Activated CD8-positive, alpha-beta memory T cell treated with anti-CD3 and anti-CD28 coated beads for 48 hours (primary cell): ENCODE measurements at places on chromosomes 6 and 20.

DNA sequence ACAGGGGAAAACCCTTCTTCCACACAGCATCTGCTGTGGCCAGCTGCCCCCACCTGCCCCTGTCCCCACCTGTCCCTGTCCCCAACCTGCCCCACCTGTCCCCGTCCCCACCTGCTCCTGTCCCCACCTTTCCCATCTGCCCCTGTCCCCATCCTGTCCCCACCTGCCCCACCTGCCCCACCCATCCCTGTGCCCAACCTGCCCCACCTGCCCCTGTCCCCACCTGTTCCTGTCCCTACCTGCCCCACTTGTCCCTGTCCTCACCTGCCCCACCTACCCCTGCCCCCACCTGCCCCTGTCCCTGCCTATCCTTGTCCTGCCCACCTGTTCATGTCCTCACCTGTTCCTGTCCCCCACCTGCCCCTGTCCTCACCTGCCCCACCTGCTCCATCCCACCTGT is 6.4 kb upstream of the MYT1 start:
- no peak for DNase-seq

DNA sequence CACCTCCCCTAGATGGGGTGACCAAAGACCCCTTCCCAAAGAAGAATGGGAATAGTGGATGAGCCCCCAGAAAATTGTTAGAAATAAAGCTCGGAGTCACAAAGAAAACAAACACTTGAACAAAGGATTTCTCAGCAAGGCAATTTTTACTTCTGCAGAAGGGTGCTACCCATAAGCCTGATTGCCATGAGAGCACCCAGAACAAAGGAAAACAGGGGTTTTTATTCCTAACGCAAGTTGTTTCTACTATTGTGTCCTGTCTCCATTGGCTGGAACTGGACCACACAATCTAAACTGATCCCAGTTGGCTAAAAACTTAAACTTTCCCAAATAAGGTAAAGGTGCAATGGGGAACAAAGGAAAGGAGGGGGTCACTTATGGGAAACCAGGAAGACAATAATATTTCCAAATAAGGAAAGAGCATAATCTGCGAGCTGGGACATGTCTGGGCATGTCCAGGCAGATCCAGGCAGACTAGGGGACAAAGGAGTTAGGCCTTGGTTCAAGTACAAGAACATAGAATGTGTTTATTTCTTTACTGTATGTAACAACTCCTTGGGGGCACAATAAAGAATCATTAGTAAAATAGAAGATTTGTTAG is 20.0 kb downstream of the HLA-B start:
- no peak for DNase-seq

DNA sequence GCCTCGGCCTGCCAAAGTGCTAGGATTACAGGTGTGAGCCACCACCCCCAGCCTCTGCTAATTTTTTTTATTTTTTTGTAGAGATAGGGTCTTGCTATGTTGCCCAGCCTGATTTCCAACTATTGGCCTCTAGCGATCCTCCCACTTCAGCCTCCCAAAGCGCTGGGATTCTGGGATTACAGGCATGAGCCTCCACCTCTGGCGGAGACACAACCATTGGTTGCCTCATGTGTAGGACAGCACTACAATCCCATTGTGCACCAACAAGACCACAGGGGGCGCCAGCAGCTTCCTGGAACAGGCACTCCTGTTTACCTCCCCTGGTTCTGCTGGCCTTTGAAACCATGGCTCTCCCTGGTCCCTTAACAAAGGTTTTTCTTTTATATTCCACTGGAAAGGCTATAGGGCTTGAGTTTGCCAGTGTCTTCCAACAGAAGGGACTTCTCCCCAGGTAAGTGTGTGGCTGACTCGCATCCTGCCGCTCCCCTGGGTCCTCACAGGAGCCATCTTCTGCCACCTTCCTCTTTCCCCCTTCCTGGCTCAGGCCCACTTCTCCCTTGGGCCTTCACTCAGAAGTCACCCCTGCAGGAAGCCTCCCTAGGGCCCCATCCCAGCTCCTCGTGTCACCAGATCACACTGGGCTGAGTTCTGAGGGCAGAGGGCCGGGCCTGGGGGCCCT is 39.2 kb upstream of the TLDC2 start:
- no peak for DNase-seq

GRCh38 chr6:3077430-3077829 is 9.1 kb downstream of the RIPK1 start:
- no peak for DNase-seq

GRCh38 chr6:52507557-52508260 is 69.2 kb downstream of the TRAM2 start:
- DNase-seq = no peak

- DNase-seq = no peak
These were observed 7.2 kb upstream of the PLEKHG1 start for GRCh38 chr6:150592377-150592995.

- no peak for DNase-seq
These were observed 48.2 kb upstream of the HIVEP1 start for GRCh38 chr6:11963756-11964500.

GRCh38 chr20:57093766-57094165 is 172.7 kb downstream of the BMP7 start:
- DNase-seq = no peak

DNA sequence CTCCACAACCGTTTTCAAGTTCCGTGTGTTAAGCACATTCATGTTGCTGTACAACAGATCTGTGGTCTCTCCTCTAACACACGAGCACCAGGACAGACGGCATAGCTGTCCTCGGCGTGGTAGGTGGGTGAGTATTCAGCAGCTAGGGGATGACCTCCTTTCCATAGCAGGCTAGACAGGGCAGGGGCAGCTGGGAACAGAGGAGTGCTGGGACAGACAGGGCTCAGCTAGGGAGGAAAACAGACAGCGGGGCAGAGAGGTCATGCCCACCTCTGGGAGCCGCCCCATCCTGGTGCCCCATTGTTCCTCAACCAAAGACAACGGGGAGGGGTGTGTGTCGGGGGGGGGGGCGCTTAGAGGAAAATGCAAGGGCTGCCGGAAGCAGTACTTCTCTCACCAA is 271.5 kb upstream of the FOXQ1 start:
- no peak for DNase-seq

- no peak for DNase-seq
These were observed 10.2 kb upstream of the FOXC1 start for GRCh38 chr6:1599469-1599868.

- DNase-seq = no peak
These were observed at the start of gene PI16 for GRCh38 chr6:36954262-36954931. PI16 (plus strand) TSS chr6:36954738; CDS start chr6:36954761, 23 bp downstream.

- no peak for DNase-seq
These were observed 27.4 kb upstream of the LCA5 start for GRCh38 chr6:79564636-79565035.

DNA sequence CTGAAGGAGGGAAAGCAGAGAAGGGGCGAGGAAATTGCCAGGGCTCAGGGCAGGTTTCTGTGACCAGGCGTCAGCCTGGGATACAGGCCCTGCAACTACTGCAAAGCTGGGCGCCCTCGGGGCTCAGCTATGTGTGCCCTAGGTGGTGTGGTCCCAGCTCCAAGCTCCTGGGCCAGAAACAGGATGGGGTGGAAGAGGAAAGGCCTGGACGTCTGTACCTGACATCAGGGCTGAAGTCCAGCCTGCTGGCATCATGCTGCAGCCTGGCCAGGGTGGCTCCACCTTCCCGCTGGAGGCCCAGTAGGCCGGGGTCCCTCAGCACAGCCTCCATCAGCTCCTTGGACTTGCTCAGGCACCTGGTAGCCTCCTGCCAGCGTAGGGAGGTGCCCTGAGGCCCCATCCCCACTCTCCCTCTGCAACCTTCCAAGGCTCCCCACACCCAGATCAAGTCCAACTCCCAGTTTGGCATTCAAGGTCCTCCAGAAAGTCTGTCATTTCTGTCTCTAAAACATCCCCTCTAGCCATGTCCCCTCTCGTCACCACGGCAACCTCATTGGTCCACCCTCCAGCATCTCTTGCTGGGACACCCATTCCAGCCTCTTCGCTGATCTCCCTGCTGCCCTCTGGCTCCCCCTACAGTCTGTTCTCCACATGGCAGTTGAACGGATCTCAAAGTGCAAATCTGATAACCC is 38.2 kb downstream of the KIAA1755 start:
- DNase-seq = peak; percentile 59

- no peak for DNase-seq
These were observed 23.1 kb downstream of the PFDN4 start for GRCh38 chr20:54231036-54231435.

DNA sequence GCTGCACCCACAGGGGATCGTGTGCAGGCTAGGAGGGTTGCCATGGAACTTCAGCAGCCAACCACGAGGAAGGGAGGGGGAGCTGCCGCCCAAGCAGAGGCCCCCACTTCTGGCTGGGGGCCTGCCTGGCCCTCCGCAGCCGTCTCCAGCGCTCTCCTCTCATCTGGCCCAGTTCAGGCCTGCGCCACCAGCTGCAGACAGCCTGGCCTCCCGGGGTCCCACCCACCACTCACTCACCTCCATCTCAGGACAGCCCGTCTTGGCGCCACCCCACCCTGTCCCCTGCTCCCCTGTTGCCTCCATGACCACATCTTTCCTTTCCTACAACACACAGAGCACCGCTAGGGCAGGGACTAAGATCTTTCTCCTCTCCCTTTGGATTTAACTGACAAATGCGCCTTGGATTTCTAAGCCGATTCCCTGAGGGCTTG is 98.7 kb downstream of the ANKRD60 start:
- DNase-seq = no peak

DNA sequence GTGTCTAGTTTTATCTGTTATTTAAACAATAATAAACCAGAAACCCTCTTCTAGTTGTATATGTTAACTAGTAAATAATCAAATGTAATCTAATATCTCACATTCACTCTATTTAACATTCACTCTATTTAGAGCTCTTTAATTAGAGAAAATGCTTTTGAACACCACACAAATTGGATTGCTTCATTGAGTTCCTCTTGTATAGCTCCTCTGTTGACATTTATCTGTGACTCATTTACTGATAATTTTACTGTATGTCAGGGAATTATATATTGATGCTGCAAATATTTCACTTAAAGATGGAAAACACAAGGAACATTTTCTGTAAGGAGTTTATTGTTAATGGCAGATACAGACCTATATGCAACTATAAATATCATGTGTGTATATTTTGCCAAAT is 594.6 kb downstream of the COL12A1 start:
- no peak for DNase-seq

- DNase-seq = no peak
These were observed 440.9 kb downstream of the HACE1 start for GRCh38 chr6:104418839-104419238.

DNA sequence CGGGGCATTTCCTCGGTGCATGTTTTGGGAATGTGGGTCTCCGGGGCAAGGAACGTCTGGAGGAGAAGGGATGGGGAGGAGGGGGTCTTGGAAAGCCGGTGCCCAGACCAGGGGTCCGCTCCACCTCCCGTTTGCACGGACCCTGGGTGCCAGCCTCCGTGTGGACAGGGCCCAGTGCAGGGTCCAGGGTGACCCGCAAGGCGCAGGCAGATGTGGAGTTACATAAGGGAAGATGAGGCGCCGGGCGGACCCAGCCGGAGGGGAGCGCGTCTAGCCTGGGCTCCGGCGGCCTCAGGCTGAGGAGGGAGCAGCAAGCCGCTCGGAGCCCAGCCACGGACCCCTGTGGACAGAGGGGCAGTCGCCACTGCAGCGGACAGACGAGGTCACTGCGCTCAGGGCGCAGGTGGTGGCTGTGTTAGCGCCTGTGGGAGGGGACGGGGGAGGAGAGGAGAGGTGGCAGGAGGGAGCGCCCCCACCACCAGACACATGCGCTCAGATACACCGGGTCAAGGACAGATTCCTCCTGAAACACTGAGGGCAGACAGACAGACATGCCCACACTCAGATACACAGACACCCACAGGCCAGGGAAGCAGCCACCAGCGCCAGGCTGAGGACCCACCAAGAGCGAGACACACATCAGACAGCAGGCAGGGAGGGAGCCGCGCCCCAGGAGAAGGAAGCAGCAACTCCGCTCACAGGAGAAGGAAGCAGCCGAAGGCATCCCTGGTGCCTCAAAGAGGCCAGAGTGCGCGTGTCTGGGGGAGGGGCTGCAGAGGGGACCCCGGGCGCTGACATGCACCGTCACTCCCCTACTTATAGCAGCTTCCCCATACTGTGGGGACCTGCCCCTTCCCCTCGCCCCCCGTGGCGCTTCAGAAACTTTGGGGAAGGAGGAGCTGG is 839 bp upstream of the HRH3 start:
- no peak for DNase-seq

GRCh38 chr20:44648068-44648467 is 3.4 kb downstream of the ADA start:
- no peak for DNase-seq

DNA sequence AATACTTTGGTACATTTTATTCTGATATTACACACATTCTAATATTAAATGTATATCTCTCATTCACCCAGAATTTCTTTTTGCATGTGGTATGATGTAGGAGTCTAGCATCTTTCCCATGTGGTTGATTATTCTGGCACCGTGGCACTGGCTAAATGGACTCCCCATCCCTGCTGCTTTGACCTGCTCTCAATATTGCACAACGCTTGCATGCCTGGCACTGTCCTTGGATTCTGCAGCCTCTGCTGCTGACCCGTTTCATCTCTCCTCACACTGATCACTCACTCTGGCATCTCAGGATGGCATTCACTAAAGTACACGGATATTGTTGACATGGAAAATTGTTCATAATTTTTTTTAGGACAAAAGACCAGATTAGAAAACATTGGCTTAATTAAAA is 11.5 kb upstream of the DACT2 start:
- DNase-seq = no peak

- no peak for DNase-seq
These were observed 392.7 kb downstream of the THBS2 start for GRCh38 chr6:168860987-168861386.

- DNase-seq = no peak
These were observed 795.1 kb upstream of the HS3ST5 start for GRCh38 chr6:115137910-115138309.

DNA sequence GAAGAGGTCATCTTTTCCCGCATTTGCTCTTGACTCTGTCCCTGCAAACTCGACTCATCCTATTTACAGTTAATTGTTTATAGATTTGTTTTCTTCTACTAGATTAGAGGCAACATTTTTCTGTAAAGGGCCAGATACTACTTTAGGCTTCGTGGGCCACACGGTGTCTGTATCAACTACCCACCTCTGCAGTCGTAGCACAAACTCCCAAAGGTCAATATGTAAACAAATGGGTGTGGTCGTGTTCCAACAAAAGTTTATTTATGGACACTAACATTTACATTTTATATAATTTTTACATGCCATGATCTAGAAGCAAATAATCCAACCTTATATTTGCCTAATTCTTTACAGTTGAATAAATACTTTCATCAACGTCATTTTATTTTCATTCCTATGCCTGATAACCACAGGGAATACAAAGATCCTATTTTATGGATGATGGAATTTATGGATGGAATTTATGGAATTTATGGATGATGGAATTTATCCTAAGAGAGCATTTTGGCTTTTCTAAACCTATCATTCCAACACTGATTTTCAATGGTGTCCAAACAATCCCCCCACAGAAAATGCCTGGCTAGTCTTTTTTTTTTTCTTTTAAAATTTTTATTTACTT is 232.8 kb downstream of the MYLK4 start:
- no peak for DNase-seq

- DNase-seq = no peak
These were observed 147.5 kb downstream of the PHF3 start for GRCh38 chr6:63783096-63783495.
